ENCODE measurements at places on chromosomes 2 and 18.
A peak's percentile ranks its signal among the peaks of the same experiment; 100 is the strongest.

- DNase-seq = no peak
Observed at GRCh38 chr2:84902526-84902925, 2.9 kb upstream of the TMSB10 start.

DNA sequence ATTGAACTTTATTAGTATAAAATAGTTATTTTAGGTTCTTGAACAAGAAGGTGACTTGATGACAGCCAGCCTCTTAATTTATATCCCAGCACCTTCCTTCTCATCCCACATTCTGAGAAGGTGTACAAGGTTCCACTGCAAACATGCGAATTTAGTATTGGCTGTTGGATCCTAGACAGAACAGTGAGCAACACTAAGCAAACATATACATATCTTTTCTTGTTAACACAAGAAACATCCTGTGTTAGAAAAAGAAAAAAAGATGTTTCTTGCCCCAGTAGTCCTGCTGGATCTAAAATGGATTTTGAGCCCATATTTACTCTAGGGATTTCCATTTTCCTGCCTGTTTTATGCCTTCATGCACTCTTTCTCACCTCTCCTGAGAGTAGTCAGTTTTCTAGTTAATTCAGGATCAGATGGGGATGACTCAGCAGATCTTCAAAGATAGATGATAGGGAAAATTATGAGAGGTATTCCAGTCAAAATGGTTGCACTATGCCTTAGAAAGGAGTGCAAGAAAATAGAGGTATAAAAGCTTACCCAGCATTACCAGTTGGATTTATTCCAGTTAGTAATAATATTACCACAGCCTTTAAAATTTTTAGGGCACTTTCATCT lies 336.5 kb downstream of the MEIS1 start:
- DNase-seq = no peak

DNA sequence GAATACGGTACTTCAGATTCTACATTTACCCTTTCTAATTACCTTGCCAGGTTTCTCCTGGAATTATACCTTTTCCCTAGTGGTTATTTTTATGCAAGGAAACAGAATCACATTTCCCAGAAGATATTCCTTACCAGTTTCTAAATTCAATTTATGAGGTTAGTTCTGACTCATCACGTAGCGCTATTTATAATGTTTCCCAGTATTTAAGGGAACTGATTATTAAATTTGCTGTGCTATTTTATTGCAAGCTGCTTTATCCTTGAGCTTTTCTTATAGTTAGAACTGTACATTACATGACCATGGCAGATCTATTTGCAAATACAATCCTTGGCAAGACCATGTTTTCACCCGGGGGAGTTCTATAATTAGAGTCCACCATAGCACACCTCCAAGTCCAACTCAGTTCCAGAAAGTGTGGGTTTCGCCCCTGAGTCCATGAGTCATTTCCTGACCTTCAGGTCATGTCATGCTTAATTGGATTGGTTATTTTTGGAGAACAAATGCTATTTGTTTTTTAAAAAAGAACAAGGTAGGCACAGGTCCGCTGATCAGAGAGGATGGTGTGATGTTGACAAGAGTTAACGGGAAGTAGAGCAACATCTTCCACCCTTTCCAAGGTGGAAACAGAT lies 126.6 kb downstream of the ZNF532 start:
- DNase-seq = no peak

DNA sequence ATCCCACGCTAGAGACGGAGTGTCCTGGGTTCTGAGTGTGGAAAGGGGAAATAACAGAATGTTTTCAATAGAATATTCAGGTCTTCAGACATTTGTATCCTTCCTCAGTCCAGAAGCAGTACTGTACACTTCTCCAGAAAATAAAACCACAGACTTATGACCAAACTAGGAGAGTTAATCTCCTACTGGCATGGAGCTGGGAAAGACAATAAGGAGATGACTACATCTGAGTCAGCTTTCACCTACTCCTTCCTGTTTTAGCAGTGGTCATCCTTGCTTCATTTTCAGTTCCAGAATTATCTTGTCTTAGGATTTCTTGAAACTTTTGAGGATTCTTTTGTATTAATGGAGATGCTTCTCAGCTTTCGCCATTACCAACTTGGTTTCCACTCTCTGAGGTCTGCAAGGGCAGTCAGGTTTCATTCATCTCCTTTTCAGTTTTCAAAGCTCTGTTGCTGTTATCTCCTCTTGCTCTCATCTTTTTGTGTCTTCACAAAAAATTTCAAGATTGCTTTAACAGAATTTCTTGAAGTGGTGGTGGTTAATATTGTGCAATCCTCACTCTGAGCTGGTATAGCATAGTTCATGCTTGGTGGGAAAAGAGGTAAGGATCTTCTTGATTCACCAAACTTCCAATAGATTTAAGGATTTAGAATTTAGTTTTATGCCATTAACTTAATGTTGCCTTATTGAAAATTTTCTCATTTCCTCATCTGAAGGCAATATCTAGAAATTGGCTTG lies 23.7 kb upstream of the NR4A2 start:
- peak; percentile 92 for DNase-seq

- DNase-seq = no peak
Observed at GRCh38 chr2:170525566-170525900, 189.6 kb upstream of the SP5 start.

- DNase-seq = no peak
Observed at GRCh38 chr2:23712756-23713151, 214.2 kb downstream of the ATAD2B start.

DNA sequence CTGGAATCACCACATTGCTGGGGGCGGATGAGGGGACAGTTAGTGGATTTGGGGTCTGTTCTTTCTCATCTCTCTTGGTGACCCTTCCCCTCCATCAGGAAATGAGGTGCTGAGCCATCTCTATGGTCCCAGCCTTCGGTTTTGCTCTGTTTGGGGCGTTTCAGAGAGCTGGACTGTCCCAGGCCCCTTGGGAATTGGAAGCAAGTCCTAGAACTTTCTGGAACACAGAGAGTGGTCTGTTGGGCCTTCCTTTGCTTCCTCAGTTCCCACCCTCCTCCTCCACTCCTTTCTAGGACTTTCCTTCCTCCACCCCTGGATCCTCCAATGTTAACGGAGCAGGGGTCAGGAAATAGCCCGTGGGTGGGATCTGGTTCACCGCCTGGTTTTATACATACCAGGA lies 17.0 kb downstream of the RRM2 start:
- no peak for DNase-seq

- peak; percentile 83 for DNase-seq
Observed at GRCh38 chr2:27003857-27004256, 28.9 kb upstream of the TMEM214 start.

- no peak for DNase-seq
Observed at GRCh38 chr2:15968280-15969178, 28.2 kb downstream of the MYCN start.

DNA sequence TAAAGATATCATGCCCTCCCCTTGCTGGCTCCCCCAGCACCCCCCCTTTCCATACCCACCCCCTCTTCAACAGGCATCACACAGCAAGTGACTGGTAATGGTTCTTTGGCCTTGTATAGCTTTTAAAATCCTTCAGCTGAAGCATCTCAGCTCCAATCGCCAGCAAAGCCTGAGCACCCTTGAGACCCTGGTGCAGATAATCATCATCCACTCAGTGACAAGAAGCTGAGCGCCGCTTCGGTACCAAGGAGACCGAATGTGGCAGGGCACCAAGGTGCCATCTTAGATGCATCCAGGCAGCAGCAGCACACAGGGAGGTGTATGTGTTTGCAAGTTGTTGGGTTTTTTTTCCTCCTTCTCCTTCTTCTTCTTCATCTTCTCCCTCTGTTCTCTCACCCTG lies 232.7 kb downstream of the BCL11A start:
- DNase-seq = no peak

DNA sequence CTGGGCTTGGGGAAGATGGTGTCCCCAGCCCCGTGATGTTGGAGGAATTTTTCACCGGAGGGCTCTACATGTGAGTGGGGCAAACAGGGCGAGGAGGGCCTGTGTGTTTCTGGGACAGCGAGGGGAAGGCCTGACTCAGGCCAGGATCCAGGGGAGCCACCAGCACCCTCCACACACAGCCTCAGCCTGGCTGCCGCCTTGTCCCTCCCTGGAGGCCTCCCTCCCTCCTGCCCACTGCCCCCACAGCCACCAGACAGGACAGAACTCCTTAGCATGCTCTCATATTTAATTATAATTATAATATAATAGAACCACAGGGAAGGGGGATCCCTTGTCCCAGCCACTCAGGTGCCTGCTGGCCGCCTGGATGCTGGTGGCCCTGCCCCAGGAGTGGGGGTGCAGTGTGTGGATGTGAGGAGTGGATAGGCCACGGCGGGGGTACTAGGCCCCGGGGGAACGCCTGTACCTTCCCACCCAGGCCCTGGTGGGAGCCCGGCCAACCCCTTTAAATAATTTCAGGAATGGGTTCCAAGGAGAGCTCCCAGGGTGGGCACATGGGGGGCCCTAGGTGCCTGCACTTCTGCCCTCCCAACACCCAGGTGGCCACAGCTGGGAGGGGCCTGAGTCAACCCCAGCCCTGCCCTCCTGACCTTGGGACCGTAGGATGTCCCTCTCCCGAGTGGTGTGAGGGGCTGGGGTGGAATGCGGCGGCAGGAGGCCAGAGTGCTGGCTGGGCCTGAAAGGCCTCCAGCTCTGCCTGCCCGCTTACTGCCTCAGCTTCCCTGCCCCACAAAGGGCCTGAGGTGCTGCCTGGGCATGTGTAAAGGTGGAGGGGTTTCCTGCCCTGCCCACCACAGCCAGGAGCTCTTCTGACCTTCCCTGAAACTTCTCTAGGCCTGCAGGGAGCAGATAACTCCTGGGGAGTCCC lies 8.8 kb downstream of the PDCD1 start:
- DNase-seq = no peak

DNA sequence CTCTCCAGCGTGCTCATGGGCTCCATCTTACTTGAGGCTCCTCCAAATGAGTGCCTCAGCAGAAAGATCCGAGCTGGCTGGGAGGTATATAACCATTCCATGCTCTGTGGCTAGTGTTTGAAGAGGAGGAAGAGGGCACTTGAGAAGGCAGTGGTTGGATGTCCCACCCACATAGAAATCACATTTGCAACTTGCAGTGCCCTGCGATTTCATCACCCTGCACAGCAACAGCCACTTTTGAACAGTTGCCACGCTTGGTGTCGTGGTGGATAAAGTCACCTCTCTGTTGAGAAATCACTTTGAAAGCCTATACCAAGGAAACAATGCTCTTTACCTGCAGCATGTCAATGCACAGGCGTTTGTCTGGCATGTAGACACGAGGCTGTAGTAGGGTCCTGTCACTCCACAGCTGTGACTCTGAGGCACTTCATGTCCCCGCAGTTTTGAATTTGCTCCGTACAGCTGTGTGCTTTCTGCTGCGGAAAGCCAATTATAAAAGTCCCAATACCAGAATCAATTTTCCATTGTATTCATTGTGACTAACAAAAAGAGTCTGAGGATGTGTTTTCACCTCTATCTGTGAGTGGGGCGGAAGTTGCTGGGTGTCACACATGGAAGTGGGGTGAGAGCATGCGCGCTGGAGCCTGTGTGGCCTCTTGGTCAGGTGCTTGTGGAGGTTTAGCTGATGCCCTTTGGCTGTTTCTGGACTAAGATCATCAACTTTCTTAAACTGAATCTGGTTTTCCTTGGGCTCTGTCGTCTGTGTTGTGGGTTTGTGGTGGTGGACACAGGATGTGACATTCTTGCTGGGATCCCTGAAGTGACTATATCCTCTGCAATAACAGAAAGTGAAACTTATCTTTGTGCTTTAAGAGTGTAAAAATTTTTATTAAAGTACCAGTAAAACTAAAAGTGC lies 2.8 kb downstream of the CNDP2 start:
- DNase-seq = peak; percentile 89

DNA sequence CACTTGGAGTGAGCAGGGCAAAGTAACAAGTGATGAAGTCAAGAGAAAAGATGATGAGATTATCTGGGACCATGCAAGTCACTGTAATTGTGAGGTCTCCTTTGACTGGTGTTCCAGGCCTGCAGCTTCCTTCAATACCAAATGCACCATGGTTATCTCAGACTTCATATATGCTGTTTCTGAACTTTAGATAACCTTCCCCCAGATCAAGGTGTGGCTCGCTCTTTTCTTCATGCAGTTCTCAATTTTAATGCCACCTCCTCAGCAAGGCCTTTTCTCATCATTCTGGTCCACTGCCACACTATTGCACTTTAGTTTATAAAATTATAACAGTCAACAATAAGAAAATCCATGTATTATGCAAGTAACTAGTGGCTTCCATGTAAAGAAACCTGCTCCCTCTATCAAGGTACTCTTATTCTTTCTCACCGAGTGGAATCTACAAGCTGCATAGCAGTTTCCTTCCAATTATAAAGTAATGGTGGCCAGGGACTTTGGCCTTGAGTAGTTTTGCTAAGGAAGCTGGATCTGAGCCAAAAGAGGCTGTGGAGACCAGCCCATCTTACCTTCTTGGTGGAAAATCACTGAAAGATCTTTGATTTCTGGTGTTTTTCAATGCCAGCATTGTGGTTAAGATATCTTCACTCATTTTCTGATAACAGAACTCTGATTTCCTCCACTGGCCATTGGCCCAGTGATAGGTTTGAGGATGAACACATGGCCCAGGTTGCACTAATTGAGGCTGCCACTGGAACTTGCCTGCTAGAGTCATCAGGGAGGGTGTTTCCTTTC lies 113.6 kb downstream of the KCNE4 start:
- DNase-seq = no peak

DNA sequence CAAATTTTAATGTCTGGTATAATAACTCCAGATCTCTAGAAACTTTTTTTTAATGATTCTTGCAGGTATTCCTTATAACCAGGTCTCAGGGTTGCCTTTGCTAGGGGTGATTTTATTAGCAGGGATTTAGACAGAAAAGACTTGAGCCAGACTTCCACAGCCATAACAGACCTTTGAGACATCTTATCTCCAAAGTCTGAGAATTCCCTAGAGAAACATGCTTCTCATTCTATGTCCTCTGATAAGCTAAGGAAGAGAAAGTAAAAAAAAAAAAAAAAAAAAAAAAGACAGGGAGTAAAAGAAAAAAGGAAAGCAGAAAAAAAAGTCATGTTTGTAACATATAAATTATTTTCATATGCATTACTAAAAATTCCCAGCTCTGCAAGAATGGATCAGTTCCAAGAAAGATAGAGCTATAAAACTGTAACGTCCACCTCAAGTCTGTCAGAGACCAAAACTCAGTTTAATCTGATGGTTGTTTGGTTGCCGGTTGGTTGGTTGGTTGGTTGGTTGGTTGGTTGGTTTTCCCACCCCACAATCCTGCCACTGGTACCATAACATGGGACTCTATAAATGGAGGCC lies 153.8 kb downstream of the COL6A3 start:
- no peak for DNase-seq

GRCh38 chr2:70471129-70471528 lies 82.5 kb downstream of the TGFA start:
- DNase-seq = peak; percentile 30

GRCh38 chr2:240731178-240731545 lies 39.5 kb downstream of the AQP12A start:
- DNase-seq = no peak

DNA sequence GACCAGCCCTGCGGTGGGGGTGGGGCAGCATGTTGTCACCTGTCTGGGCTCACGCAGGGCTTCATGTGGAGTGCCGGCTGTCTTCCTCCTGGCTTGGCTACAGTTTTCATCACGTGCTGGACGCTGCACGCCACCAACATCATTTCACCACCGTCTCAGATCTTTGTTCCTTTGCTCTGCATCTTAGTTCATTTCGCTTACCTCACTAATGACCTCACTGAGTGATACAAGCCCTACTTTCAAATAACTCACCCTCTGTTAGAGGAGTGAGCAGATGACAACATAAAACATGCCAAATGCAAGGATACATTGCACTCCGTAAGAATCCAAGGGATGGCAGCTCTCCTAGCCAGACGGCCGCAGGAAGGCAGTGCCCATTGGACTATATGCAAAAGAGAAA lies 527.5 kb downstream of the GALR1 start:
- DNase-seq = no peak

GRCh38 chr2:66031236-66031635 lies 403.7 kb upstream of the MEIS1 start:
- DNase-seq = no peak
